ENCODE measurements at places on chromosomes 6 and 20. TPM values are rescaled to one million over a fixed set of nuclear protein-coding genes. Genes with fewer than 3 reads are reported as not detected.

GRCh38 chr6:154471609-154472362 is 38.7 kb downstream of the CNKSR3 start:
- no peak for DNase-seq

HLA-DOB gene
- under 0.01 TPM for total RNA-seq

DNA sequence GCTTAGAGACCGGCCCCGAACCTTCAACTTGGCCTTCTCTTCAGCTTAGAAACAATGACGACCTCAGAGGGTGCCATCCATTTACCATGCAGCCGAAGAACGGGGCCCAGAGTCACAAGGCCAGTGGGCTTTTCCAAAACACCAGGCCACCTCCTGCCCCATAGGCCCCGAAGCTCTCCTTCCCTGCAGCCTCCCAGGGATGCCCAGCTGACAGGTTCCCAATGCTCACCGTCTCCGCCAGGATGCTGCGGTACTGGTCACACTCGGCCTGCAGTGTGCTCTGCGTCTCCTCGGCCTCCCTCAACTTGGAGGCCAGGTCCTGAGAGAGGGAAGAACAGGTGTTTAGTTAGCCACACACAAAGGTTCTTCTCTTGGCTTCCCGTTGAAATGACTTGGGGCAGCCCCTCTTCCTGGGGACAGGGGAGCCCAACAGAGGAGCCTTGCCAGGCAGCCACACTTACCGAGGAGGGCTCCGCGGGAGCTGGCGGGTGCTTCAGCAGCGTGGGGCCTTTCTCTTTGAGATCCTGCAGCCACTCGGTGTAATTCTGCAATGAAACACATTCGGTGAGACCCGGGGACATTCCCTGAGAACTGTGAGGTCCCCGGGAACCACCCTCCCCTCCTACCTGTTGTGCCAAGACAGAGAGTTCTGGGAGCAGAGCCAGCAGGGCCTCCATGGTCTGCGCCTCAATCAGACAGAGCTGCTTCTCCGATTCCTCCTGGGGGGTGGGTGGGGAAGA is 51.5 kb downstream of the DSTN start:
- DNase-seq, result no peak

DNA sequence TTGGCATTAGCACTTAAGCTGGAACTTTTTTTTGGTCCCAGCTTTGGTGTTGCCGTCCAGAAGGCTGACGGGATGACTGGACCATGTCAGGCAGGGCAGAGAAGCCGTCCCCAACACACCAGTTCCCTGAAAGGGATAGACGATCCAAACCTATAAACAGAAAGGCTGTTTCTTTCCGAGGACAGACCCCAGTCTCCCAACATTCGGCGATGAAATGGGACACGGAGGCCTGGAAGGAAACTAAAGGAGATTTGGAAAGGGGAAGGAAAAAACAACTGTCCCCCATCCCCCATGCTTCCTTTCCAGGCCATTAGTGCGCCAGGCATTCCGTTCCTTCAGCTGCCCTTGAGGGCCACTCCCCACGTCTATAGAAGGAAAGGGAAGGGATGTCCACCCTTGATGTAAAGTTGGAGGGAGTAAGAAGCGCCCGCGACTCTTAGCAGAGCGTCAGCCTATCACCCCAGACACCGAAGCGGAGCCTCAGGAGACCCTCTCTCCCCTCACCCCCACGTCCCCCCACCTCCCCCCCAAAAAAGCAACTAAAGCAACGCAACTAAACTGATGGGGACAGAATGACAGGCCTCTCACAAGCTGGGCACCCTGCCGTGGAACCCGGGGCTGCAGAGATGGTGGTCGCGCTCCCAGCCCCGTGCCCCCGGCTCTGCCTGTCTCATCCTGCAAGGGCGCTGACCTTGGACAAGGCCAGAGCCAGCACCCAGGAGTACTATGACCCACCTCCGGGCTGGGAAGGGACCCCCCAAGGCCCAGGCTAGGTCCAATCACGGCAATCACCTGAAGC is 638 bp downstream of the BLCAP start:
- DNase-seq, result no peak

- DNase-seq, result peak; percentile 63
These were observed 4.5 kb downstream of the TP53INP2 start for GRCh38 chr20:34708621-34709043.

DNA sequence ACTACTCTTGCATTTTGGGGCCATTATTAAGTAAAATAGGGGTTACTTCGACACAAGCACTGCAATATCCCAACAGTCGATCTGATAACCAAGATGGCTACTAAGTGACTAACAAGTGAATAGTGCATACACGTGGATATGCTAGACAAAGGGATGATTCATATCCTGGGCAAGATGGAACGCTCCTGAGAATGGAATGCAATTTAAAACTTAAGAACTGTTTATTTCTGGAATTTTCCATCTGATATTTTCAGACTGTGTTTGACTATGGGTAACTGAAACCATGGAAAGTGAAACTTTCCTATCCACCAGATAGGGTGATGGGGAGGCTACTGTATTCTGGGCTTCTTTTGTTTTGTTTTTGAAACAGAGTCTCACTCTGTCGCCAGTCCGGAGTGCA is 66.5 kb downstream of the ILRUN start:
- DNase-seq, result peak; percentile 88

SNTA1 gene
- 6.2 TPM for total RNA-seq

DLK2 gene
- 0.76 TPM for total RNA-seq

GRCh38 chr20:52269321-52269720 is 77.7 kb upstream of the ZFP64 start:
- DNase-seq, result no peak

DNA sequence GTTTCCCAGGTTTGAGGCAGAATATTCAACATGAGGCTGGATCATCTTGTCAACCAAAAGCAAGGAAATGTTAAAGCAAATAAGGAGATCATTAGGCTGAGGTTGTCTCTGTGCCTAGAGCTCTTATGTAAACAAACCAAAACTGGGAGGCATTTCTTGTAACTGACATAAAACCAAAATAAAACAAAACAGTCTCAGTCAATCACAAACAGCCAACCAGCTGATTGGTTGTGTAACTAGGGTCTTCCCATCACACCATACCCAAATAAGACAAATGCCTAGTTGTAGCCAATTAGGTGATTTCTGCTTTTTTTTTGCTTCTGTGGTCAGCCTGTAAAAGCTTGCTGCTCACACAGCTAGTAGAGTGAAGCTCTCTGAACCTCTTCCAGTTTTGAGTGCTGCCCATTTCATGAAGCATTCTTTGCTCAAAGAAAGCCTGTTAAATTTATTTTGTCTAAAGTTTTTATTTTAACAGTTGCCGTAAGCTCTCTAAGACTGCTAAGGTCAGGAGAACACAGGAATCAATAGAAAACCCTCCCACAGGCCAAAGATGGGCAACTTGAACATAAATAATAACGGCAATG is 8.9 kb upstream of the FITM2 start:
- no peak for DNase-seq

SLC4A11 gene
- total RNA-seq, result 26.0 TPM

BYSL gene
- 14.8 TPM for total RNA-seq

SLC26A8 gene
- total RNA-seq, result not detected

GRCh38 chr6:105227295-105227767 is 47.5 kb upstream of the POPDC3 start:
- no peak for DNase-seq

GSS gene
- 63.9 TPM for total RNA-seq

DNA sequence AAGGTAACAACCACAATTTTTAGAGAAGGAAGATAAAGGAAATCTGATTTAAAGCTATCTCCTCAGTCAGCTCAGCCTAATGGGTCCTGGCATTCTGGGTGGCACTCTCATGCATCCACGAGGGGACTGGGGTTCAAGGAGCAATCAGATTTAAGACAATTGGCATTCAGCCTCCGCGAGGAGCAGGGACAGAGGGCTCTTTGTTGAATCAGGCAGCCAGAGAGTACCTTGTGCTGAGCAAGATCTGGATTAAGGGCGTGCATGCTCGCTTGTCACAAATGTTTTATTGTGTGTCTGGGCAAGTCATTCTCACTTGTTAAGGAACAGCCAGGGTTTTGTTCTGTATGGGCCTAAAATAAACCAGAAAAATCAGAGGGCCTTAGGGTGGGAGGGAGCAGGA is 475.3 kb upstream of the NRSN1 start:
- DNase-seq, result no peak

DNA sequence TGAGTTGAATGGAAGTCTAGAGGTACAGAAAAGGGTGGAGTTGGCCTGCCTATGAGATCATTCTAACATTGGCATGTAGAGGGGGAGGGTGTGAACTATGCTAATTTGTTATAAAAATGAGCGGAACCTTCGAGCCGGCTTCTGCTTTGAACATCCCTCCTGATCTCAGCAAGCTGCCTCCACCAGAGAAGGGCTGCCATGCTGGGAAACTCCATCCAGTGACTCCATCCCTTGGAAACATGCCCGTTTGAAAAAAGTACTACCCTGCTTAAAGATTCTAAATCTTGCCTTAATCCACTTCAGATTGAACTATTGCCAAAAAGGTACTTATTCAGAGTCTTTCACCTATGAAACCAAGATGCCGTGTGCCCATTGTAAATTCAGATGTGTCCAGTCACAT is 43.6 kb upstream of the TMEM170B start:
- no peak for DNase-seq

GRCh38 chr6:7776509-7776908 is 50.6 kb downstream of the BMP6 start:
- DNase-seq, result no peak

GRCh38 chr20:18748987-18749386 is 64.6 kb upstream of the SCP2D1 start:
- DNase-seq, result no peak

EYS gene
- total RNA-seq, result 0.13 TPM

GRCh38 chr6:169454204-169454871 is 200.7 kb upstream of the THBS2 start:
- DNase-seq, result no peak

CALHM4 gene
- total RNA-seq, result 0.13 TPM

DNA sequence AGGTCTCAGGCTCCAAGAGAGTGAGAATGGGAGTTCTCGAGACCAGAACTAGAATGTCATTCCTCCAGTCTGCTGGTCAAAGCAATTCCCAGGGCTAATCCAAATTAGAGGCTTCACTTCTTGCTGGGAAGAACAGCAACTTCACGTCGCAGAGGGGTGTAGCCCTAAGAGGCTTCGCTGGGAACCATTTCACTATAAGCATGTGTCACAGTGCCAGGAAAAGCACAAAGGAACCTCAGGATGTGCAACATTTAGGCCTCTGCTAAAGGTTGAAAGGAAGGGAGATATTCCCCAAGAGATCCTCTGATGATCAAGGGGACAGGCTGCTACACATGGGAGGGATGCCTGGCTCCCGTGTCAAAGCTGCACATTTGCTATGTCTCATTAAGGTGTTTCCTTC is 35.9 kb upstream of the NXT1 start:
- no peak for DNase-seq

SPATA25 gene
- 0.51 TPM for total RNA-seq

DNA sequence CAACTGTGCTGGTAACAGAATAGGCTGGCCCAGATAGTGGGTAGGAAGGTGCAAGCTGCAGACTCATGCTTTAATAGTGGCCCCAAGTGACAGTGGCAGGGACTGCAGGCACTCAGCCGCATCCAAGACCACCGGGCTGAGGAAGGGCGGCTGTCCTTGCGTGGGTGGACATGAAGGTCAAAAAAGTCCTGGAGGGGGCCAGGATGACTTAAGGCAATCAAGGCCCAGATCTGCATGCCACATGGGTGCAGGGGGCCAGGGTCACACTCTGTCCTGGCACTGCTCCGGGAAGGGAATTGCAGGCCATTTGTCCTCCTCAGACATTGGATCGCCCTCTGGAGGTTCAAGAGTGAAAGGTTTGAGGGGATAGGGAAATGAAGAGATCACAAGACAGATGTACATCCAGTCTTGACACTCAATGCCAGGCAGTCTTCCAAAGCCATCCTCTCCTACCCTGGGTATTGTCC is 10.4 kb upstream of the VNN2 start:
- peak; percentile 7 for DNase-seq

RHAG gene
- not detected for total RNA-seq

HRH3 gene
- not detected for total RNA-seq

RAD21L1 gene
- total RNA-seq, result not detected

DNA sequence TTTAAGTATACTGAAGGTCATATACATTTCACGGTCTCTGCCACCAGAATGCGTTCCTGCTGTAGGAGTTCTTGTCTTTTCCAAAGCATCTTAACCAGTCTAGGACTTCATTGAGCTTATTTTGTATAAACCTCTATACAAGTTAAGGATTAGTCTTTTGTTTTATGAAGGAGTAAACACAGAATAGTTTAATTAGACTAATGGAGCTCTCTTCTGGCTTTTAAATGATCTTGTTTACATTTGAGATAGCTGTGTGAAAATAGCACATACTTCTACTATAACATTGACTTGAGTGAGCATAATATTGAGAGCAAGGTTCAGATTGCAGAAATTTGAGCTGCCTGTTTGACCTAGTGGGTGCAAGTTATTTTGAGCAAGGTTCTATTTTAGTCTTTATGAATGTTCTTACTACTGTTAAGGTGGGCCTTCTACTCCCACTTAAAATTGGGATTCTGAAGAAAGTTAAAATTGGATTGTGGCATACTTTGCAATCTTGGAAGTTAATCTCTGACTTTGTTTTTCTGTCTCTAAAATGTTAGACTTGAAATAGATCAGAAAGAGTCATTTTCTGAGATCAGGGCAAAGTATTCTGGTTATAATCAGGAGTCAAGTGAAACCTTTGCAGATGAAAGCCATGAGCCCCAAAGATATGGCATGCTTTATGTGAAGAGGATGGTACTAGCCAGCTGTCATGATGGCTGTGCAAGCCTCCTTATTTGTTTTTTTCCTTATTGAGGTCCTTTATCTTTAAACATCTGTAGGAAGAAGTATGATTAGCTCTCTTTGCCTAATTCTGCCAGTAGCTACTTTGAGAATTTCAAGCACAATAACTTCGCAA is 41.8 kb downstream of the RPRD1B start:
- DNase-seq, result no peak

GRCh38 chr20:57794600-57795341 is 85.0 kb upstream of the PMEPA1 start:
- DNase-seq, result no peak

LAMA4 gene
- total RNA-seq, result 497 TPM

HLA-DPA1 gene
- 6.3 TPM for total RNA-seq

DNA sequence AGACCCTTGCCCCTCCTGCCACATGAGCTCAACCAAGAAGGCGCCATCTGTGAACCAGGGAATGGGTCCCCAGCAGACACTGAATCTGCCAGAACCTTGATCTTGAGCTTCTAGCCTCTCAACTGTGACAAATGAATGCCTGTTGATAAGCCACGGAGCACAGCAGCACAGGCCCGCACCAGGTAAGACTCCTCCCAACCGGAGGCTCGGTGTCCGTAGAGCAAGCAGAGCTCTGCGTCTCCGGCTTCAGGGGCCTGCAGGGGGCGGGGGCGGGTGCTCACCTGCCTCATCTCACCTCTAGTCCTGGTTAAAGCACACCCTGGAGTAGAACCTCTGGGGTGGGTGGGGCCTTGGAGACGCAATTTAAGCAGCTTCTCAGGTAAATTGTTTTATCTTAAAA is 122.7 kb downstream of the SMOC2 start:
- no peak for DNase-seq

GRCh38 chr6:4610256-4610655 is 165.9 kb upstream of the CDYL start:
- no peak for DNase-seq

All from dermis microvascular lymphatic vessel endothelial cell (primary cell).